ENCODE measurements at places on chromosomes 1 and 21.

GRCh38 chr1:35243691-35244090 is 24.8 kb upstream of the ZMYM4 start:
- no peak for DNase-seq

DNA sequence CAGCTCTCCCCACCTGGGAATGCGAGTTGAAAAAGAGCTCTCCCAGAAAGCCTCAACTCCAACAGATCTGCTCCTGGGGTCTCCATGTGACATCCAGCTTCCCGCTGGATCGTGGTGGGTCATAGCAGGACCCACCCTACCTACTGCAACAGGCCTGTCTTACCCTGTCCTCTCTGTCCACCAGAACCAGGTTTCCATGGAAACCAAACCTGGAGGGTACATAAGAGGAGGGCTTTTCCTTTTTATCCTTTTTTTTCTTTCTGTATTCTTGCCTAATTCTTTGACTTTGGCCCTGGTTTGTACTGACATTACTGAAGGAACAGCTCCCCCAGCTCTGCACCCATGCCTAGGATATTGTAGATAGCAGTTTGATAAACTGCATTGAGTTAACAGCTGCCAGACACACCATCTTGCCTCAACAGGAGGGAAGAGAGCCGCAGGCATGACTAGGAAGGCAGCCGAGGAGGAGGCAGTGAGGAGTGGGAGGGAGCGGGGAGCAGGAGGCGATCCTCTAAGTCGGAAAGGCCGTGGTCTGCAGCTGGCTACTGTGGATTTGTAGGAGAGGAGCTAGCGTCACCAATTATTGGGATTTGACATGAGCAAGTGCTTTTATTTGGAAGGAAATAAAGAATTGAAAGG is 9.7 kb upstream of the FMOD start:
- no peak for DNase-seq

DNA sequence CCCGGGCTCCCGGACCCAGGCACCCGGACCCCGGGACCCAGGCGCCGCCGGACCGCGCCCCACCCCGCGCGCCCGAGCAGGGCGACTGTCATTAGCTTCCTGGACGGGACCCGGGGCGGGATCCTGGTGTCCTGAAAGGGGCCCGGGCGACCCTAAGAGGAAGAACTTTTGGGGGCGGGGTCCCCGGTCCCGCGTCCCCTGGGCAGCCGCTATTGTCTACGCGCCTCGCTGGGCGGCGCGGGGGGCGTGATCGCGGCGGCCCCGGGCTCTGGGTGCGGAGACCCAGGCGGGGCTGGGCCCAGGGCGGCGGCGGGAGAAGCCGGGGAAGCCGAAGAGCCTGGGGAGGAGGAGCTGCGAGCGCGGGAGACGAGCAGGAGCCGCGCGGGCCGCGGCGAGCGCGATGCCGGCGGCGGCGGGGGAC is 465 bp downstream of the HUNK start:
- peak; percentile 56 for DNase-seq

GRCh38 chr1:24111996-24112779 is at the start of gene MYOM3:
Gene MYOM3, minus strand, starts transcription at chr1:24112135. Its CDS starts 3,499 bp downstream, at chr1:24108636.
- peak; percentile 87 for DNase-seq

DNA sequence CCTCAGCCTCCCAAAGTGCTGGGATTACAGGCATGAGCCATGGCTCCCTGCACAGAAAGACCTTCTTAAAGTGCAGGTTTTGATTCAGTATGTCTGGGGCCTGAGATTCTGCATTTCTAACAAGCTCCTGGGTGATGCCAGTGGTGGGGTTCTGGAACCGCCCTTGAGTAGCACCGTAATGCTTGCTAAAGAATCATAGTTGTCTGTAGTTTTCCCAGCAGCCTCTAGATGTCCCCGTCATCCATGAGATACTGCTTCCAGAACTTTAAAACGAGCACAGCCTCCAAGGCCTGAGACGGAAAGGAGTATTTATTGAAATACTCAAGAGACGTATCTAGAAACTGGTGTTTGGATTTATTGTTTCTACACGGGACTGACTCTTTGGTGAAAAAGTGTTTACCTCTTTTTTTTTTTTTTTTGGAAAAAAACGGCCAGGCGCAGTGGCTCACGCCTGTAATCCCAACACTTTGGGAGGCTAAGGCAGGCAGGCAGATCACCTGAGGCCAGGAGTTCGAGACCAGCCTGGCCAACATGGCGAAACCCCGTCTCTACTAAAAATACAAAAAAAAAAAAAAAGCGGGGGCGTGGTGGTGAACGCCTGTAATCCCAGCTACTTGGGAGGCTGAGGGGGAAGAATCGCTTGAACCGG is 2.6 kb upstream of the TOR3A start:
- peak; percentile 89 for DNase-seq

- peak; percentile 49 for DNase-seq
These were observed 955 bp downstream of the PALMD start for GRCh38 chr1:99646868-99647267.

DNA sequence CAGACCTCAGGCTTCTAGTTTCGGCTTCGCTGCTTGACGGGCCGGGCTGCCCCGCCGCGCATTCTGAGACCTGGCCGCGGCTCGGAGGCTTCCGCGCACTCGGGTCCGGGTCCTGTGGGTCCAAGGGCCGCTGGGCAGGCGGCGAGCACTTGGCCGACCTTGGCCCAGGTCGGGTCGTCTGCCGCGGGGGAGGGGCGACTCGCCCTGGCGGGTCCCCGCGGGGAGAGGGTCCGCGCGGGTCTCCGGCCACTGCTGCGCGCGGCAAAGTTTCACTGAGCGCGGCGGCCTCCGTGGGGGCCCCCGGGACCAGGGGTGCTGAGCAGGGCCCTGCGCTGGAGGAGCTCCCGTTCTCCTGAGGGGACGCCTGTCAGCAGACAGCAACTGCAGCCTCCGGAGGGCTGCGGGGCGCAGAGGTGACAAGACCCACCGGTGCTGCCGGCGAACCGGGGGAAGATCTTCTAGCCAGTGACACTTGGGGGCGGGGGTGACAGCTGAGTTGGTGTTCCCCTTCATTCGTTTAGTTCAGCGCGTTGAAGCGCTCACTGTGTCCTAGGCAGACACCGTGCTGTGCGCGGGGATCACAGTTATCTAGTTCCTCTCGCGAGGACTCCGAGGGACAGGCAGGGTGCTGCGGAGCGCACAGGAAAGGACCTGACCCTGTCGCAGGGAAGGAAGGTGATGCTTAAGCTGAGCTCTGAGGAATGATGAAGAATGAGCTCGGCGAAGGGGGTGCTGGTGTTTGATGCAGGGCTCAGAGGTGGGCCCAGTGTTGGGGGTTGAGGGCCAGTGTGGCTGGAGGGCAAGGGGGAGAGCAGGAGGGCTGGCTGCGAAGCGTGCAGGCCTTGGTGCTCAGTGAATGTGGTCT is 725 bp downstream of the MTFR1L start:
- DNase-seq = peak; percentile 47

DNA sequence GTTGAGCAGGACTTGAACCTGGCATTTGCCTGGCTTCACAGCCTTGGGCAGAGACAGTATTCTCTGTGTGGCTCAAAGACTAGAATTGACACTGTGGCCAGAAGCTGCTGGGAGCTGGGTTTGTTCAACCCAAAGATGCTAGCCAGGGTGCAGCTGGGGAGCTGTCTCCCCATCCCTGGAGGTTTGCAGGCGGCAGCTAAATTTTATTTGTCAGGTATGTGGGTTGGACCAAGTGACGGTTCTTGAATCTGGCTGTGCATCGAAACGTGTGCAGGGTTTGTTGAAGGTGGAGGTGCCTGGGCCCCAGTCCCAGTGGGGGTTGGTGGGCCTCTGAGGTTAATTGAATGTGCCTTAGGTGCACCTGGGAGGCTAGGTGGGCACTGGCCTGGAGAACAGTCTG is 11.8 kb downstream of the WNT4 start:
- no peak for DNase-seq

DNA sequence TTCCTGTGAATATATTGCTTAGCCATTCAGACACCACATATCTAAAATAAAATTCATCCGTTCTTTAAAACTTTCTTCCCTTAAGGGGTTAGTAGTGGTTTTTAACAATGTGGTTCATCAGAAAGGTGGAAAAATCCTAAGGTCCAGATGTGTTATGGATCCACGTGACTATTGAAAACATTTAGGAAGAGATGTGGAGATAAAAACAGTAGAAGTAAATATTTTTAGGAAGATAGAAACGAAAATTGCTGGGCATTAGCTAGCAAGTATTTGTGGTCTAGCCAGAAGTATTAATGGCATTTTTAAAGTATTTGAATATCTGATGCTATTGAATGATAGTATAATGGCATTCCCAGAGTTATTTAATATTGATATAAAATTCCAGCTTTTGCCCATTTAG is 180.8 kb downstream of the LTN1 start:
- no peak for DNase-seq

- no peak for DNase-seq
These were observed 168.2 kb downstream of the DSCAM start for GRCh38 chr21:40678681-40679284.

- no peak for DNase-seq
These were observed 18.4 kb downstream of the CCT8 start for GRCh38 chr21:29055080-29055479.

DNA sequence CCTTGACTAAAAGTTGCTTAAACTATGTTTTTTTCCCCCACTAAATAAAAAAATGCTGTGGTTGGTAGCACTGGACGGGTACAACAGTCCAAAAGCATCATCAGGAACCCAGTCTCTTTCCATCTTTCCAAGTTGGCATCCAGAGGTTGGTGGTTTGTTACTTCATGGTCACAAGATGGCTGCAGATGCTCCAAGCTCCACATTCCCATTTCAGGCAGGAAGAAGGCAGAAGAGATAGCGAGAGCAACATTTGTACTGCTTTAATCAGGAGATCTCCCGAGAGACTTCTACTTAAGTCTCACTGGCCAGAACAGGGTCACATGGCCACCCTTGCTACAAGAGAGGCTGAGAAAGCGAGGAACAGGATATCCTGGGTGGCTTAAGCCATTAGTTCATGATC is 230.2 kb downstream of the KAZN start:
- DNase-seq = no peak

GRCh38 chr1:150778409-150778808 is 12.8 kb upstream of the CTSS start:
- no peak for DNase-seq

DNA sequence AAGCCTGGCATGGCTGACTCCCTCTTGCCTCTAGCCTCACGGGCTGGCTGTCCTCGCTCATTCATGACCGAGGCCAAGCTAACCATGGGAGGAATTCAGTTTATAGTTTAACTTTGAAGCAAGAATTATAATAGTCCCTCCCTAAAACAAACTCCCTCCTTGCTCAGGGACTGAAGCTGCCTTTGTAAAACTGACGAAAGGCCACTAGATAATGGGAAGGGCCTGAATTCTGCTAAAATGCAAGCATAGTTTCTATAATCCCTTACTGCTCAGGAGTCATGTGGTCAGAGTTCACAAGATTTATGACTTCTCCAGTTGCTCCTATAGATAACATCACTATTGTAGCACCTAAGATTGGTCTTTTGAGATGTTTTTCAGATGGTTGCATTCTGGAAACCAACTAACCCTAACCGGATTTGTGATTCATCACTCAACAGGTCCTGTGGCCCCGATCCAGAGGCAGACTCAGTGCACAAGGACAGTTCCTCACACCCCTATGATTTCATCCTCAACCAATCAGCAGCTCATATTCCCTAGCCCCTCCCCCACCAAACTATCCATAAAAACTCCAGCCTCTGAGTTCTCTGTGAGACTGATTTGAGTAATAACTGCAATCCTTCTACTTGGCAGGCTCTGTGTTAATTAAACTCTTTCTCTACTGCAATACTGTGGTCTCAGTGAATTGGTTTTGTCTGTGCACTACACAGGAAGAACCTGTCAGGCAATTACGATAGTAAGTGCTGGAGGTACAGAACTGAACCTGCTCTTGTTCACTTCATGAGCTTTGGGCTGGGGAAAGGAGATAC is 26.4 kb downstream of the HHIPL2 start:
- no peak for DNase-seq

DNA sequence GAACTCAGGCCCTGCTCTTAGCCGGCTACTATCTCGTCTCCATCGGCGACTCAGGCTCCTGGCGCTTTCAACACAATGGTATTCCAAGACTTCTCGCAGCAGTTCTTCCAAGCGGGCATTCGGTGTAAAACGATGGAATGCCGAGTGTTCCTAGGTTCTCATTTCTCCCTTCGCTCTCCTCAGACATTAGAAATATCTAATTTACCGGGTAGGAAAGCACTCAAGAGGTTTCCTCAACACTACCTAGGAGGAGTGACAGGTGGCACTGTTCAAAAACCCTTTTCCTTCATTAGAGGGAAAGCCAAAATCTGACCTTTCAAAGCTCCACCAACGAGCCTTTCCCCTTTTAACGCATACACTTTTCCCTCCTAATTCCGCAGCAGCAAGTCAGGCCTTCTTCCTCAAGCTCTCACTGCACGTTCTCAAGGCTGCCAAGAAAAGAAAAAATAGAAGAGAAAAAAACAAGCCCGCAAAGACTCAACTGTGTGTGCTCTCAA is 601 bp downstream of the UBE2G2 start:
- DNase-seq = peak; percentile 34

GRCh38 chr1:78079580-78079979 is 33.8 kb downstream of the GIPC2 start:
- DNase-seq = no peak

GRCh38 chr1:44973645-44974044 is 12.8 kb downstream of the EIF2B3 start:
- no peak for DNase-seq

DNA sequence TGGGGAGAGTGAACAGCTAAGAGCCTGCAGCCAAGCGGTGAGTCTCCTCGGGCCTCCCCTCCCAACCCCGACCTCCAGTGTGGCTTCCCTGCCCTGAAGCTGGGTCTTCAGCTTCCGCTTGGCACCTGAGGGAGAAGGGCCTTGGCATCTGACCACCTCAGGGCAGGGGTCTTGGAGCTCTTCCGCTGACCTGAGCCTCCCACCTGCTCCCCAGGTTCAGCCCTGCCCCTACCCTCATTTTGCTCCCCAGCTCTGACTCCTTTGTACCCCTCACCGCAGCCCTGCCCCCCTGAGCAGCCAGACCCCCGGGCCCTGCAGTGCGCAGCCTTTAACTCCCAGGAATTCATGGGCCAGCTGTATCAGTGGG is 4.9 kb downstream of the ADAMTSL4 start:
- no peak for DNase-seq

GRCh38 chr1:165300400-165300903 is 56.1 kb downstream of the LMX1A start:
- no peak for DNase-seq

DNA sequence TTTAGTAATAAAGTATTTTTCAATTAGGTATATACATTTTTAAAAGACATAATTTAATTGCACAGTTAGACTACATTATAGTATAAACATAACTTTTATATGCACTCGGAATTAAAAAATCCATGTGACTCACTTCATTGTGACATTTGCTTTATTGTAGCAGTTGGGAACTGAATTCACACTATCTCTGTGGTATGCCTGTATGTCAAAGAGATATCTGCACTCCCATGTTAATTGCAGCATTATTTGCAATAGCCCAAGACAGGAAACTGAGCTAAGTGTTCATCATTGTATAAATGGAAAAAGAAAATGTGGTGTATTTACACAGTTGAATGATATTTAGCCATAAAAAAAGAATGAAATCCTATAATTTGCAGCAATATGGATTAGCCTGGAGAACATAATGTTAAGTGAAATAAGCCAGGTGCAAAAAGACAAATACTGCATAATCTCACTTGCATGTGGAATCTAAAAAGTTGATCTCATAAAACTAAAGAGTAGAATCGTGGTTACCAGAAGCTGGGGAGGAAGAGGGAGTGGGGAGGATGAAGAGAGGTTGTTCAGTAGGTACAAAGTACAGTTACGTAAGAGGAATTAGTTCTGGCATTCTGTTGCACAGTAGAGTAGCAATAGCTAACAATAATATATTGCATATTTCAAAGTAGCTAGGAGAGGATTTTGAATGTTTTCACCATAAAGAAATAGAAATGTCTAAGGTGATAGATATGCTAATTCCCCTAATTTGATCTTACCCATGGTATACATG is 64.8 kb downstream of the DPT start:
- DNase-seq = no peak

GRCh38 chr1:222928212-222928611 is 113.4 kb downstream of the DISP1 start:
- peak; percentile 91 for DNase-seq

Data from tongue (tissue), 3 donors.